ENCODE measurements at places on chromosomes 4 and X. TPM values are rescaled to one million over a fixed set of nuclear protein-coding genes. Genes with fewer than 3 reads are reported as not detected.

LGI2 gene
- not detected for total RNA-seq

DNA sequence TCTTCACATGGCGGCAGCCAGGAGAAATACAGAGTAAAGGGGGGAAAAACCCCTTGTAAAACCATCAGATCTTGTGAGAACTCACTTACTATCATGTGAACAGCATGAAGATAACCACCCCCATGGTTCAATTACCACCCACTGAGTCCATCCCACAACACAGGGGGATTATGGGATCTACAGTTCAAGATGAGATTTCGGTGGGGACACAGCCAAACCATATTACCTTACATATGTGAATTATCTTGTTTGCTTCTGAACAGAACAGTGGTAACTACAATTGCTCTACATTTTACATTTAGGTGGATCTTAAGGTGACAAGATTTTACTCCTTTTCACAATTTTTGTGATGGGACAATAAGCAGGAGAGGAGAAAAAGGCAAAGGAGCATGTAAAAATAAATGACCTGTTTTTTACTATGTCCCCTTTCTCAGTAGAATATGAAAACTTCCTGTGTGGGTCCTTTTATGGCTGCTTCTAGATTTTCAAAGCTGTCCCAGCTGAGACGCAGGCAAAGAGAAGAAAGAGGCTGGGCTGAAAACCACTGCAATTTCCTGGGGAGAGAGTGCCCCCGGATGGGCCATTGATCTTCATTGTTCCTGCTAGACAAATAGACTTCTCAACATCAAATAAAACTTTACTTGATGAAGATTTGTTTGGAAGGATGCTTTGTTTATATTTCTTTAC lies 45.9 kb upstream of the PGM2 start:
- peak; percentile 19 for DNase-seq

SGMS2 gene
- total RNA-seq: 116 TPM

DNA sequence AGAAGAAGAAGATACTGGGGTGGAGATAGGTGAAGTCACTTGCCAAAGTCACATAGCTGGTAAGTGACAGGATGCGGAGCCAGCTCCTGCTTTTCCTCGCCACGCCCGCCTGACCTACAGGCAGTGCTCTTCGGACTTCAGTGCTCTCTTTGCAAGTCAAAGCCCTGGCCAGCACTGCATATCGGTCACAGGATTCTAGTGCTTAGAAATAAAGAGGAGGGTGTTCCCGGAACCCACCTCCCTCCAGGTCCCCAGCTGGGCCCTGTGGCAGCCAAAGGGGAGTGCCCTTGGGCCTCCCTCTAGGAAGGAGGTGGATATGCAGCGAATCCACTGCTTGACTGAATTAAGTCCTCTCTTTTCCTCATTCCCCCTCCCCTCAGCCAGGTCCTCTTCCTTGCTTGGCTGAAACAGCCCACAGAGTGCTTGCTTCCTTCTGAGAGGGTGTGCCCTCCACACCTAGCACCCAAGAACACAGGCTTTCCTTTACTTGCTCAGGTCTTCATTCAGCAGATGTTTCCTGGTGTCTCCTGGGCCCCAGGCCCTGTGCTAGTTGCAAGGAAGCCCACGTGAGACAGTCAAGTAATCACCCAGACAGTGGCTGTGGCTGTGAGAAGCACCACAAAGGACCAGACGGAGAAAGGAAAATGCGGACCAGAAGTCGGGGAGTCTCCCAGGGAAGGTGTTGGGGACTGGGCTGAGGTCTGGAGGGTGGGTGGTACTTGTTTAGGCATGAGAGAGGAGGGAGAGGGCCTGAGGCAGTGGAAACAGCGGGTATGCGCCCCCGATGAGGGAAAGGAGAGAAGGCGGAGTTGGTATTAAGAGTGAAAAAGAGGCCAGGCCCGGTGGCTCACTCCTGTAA lies 14.0 kb upstream of the HMGB3 start:
- no peak for DNase-seq

GRCh38 chrX:12794654-12795053 lies 3.4 kb downstream of the PRPS2 start:
- DNase-seq: no peak

RPA4 gene
- 0.65 TPM for total RNA-seq

CCNA2 gene
- 45.3 TPM for total RNA-seq

- peak; percentile 84 for DNase-seq
Observed at GRCh38 chr4:99324979-99325378, 3.8 kb upstream of the ADH1B start.

DNA sequence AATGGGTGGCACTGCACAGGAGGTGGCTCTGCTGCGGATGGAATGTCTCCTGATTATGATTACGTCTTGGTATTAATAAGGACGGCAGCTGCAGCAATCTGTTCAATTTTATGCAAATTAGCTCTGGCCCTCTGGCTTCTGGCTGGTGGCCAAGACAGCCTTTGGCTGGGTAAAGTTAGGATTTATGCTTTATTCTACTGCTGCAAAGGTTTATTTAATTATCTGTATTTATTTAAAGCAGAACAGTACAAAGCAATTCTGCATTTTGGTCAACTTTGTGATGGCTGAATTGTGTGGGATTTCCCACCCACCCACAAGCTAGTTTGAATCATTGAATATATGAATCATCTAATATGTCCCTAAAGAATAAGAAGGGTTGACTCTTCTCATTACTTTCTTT lies 745.6 kb upstream of the FAM241A start:
- peak; percentile 51 for DNase-seq

DNA sequence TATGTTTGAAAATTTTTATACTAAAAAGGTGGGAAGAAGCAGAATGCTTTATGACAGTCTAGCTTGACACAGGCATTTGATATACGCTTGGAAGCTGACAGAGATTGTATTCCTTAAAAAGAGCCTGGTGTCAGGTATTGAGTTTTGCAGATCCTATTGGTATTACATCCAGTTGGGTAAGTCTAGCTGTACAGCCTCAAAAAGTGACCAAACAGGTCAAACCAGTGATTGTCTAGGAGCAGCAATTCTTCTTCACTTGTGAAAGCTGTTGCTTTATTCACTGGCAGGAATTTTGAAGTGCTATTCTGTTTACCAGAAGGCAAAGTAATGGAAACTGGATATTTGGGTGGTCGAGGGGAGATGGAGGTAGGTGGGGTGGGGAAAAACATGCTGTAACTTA lies 77.5 kb downstream of the UCHL1 start:
- no peak for DNase-seq

DNA sequence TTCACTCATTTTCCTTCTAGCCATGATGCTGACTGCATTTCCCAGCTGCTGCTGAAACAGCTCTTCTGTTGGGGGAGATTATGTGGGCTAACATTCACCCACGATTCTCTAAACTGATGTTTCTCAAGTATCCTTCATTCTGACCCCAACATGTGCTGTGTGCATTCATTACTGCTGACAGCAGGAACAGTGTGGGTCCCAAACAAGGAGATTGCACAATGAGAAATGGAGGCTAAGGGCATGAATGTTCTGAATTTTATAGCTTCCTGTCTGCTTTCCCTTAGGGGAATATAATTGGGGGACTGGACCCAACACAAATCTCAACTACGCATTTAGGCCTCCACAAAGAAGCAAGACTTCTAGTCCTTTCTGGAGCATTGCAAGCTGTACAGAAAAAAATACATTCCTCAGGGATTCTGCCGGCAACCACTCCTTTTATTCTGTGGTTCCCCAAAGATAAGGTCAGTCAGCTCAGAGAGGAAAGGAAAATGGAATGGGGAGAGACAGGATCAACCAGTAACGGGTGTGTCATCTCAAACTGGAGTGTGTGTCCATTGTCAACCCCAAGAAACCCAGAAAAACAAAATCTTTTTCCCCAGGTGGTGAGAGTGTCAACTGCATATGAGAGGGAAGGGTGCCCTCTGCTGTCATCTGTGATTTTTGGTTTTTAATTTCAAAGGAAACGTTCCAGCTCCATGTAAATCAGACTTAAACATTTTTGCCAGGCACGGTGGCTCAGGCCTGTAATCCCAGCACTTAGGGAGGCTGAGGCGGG lies 81.5 kb upstream of the EGFL6 start:
- peak; percentile 73 for DNase-seq

IQCM gene
- not detected for total RNA-seq

DNA sequence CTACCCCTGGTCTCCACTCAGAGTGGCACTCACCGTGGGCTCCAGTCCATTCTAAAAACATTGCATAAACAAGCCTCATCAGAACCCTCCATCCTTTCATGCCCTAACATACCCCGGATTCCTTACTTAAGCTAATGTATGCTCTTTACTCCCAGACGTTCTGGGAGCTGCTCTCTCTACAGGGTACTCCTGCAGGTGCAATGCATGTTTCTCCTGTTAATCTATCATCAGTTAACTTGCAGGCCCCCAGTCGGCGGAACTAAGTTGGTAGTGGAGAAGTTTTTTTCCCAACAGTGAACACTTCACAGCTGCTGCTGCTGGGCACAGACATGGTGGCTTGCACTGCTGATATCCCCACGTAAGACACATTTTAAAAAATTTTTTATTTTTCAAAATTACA lies 161.6 kb upstream of the FAT1 start:
- DNase-seq: no peak

GRCh38 chr4:85929961-85930665 lies 429.7 kb downstream of the MAPK10 start:
- peak; percentile 6 for DNase-seq

DNA sequence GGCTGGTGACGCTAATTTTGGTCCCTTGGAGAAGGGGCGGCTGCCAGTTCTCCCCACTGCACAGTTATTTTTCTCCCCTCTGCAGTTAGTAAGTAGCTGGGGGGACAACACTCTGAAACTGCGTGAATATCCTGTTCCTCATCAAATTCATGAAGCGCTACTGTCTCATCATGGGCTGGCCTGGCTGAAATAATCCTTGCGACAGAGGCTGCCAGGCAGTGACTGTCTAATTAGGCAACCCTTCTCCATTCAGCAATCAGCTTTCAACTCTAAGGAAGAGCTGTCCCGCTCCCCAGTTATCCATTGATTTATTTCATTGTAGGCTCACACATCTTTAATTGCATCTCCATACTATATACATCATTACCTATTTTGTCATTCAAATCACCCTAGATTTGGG lies 8.2 kb downstream of the SH3TC1 start:
- DNase-seq: peak; percentile 67

GRCh38 chr4:166518315-166518714 lies 645.3 kb downstream of the TLL1 start:
- DNase-seq: no peak

GRCh38 chrX:11558972-11559371 lies 106.7 kb downstream of the ARHGAP6 start:
- peak; percentile 17 for DNase-seq

DNA sequence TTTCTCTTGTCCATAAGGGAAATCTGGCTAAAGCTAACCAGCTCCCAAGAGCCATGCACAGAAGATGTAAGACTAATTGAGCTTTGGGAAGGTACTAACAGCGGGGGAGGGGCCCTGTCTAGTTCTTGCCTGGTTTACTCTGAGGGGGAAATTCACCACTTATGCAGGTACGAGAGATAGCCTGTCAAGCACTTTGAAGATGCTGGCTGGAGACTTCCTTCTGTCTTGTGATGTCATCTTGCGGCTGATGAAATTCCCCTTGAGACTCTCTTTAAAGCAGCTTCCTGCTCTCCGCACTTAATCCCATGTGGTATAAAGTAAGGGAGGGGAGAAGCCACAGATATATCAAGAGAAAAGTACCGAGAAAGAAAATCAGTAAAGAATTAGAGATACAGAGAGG lies 345.3 kb downstream of the MAPK10 start:
- no peak for DNase-seq

- no peak for DNase-seq
Observed at GRCh38 chrX:10110316-10110935, 46.3 kb upstream of the CLCN4 start.

DNA sequence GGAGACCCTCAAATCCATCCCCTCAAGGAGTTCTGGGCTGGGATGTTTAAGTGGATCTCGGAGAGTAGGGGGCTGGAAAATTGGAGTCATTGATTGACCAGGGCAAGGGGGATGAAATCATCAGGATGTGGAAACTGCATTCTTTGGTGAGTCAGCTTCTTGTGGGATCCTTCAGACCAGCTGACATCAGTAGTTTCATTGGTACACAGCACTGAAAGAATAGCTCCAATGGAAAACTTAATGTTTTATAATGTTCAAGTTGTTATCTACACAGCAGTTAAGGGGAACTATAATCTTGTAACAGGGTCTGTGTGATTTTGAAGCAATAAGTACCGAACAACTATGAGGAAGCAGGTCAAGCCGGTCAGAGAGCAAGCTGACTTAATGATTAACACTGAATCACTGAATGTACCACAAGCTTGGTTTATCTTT lies 506.1 kb downstream of the RPA4 start:
- peak; percentile 71 for DNase-seq

GRCh38 chr4:75666299-75666698 lies 6.9 kb downstream of the G3BP2 start:
- DNase-seq: peak; percentile 29

SHISA3 gene
- total RNA-seq: not detected

SMIM10 gene
- 3.8 TPM for total RNA-seq

CYSLTR1 gene
- not detected for total RNA-seq

DNA sequence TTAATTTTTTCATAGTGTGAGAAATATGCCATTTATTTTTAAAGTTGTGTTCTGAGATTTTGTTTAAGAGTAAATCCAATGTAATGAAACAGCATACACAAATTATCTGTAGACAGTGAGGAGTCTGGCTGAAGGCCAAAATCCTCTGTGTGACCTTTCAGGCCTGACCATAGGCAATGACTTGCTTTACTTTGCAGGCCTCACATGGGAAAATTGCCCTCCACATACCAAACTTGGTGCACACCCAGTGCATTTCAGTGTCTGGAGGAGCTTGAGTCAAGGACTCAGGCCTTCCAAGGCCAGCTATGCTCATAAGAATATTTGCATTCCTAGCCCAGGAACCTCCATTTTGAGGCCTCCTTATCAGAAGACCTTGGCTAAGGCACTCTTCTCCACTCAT lies 430.1 kb downstream of the GABRG1 start:
- DNase-seq: peak; percentile 1

DNA sequence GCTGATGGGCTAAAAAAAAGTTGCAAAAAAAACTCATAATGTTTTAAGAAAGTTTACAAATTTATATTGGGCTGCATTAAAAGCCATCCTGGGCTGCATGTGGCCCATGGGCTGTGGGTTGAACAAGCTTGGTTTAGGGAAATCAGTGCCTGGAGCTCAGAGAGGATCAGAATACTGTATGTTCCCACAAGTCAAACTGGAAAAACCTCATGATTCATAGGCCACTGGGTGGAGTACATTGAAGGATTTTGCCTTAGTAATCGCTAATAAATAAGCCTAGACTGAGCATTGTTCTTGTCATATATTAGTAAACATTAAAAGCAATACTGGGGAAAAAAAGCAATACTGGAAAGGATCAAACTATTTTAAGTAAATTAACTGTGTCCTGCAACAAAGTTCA lies 246.3 kb upstream of the TAPT1 start:
- DNase-seq: peak; percentile 34
